Renal cortical epithelial cell (primary cell): ENCODE measurements at places on chromosomes 1 and 21. TPM values are rescaled to one million over a fixed set of nuclear protein-coding genes. Genes with fewer than 3 reads are reported as not detected.
A peak's percentile ranks its signal among the peaks of the same experiment; 100 is the strongest.

DISP1 gene
- 2.8 and 13.5 TPM in 2 replicates for total RNA-seq

HMGCS2 gene
- not detected in 2 replicates for total RNA-seq

CHODL gene
- total RNA-seq: 0.30 and 2.1 TPM in 2 replicates

MCOLN2 gene
- 0.89 and 1.9 TPM in 2 replicates for total RNA-seq

CCDC18 gene
- 9.7 and 10.2 TPM in 2 replicates for total RNA-seq

SELP gene
- total RNA-seq: not detected in 2 replicates

- no peak for DNase-seq
Measured at GRCh38 chr1:90989990-90990389, 31.8 kb downstream of the ZNF644 start.

- DNase-seq: peak; percentile 62
Measured at GRCh38 chr1:90964444-90965035, 57.3 kb downstream of the ZNF644 start.

DNA sequence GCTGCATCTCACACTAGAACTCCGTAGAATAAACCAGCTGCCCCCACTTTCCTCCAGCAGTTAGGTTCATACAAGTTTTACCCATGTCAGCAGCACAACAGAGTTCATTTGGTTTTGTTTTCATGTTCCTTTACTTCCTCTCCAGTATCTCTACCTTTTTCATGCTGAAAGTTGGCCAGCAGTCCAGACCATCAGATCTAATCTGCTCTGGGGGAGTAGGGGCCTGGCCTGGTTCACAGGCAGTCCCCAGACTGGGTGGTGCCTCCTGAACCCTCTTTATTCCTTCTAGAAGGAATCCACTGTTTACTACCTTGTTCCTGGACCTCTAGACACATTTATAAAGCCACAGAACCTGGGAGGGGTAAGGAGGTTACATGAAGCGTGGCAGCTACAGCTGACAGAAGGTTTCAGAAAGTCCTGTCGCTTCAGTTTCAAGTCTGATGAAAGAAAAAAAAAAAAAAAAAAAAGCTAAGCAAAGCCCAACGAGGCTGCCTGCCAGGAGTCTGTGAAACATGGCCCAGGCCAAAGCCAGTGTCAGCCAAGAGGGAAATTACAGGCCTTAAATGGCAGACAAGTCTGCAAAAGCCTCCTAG lies 184.6 kb upstream of the JUN start:
- DNase-seq: peak; percentile 92

GRCh38 chr1:245753807-245754206 lies 599.0 kb downstream of the KIF26B start:
- no peak for DNase-seq

- DNase-seq: no peak
Measured at GRCh38 chr1:184930645-184931044, 43.7 kb downstream of the NIBAN1 start.

DNA sequence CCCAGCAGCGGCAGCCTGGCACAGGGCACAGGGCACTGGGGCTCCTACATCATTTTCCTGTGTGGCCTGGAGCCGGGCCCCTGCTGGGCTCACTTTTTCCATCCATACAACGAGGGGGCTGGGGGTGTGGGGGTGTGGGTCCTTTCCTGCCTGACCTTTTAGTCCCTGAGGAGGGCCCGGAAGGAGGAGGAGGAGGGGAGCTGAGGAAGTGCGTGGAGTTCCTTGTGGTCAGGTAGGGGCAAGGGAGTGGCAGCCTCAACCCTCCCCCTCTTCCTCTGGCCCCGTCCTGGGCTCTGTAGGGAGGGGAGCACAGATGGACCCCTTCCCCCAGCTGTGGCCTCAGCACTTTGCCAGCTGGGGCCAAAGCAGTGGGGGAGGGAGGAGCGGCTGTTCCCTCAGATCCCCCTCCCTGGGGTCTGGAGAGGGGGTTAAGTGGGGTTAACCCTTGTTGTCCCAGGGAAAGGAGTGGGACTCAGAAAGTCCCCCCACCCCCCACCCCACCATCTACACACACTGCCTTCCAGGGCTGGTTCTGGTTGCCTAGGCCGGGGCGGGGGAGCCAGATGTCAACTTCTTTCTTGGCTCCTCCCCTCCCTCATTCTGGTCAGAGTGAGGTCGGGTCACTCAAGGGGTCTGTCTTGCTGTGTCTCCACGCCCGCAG lies 5.7 kb downstream of the NTRK1 start:
- no peak for DNase-seq

- peak; percentile 72 for DNase-seq
Measured at GRCh38 chr1:183804916-183805841, at the start of gene RGL1. RGL1 (plus strand) TSS chr1:183805120; CDS start chr1:183805298, 178 bp downstream.

GRCh38 chr1:45608175-45609156 lies 15.4 kb downstream of the CCDC17 start:
- peak; percentile 65 for DNase-seq

DNA sequence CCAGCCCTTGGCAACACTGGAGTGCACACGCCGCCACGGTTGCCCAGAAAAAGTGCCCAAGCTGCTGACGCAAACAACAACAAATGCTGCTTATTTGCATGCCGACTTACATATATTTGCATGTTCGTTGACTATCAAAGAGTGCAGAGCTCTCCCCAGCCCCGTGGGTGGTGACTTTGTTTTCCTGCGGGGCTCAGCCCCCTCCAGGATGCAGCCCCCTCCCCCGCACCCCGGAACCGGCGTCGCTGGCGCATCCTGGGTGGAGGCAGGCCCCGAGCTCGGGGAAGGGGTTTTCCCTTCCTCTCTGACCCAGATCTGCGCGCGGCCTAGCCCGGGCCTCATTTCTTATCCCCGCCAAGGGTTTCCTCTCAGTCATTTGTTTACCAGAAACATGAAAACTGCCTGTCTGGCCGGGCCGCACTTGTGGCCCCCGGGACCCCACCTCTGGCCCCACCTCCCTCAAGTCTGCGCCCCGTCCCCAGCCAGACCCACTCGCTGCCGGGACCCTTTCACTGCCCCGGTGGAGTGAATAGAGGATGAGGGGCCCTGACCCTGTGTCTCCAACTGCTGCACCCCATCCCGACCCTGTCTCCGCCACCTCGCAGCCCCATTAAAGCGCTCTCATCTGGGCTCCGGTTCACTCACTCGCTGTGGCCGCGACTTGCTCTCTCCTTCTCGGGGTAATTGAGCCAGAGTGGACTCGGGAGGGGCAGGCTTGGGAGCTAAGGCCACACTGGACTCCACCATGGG lies 5.5 kb downstream of the TNFRSF25 start:
- DNase-seq: no peak

DNA sequence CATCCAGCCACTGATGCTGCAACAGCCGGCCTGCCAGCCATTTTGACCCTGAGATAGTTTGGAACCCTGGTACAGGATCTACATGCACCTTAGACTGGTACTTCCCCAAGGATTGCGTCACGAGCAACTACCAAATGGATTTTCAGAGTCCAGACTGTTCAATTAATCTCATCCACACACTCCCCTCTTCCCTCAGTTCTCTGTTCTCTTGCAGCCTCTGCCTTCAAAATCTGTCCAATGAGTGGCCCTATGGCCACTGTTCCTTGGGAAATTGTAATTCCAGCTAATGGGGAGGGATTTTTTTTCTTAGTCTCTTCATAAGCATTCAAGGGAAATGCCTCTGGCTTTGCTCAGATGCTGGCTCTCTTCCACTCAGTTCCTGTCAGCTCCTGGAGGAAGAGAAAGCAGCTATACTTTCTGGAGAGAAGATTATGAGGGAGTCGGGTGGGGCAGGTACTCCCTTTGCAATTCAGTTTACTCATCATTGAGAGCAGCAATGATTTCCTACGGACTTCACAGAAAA lies 19.8 kb upstream of the UAP1 start:
- peak; percentile 84 for DNase-seq

DNA sequence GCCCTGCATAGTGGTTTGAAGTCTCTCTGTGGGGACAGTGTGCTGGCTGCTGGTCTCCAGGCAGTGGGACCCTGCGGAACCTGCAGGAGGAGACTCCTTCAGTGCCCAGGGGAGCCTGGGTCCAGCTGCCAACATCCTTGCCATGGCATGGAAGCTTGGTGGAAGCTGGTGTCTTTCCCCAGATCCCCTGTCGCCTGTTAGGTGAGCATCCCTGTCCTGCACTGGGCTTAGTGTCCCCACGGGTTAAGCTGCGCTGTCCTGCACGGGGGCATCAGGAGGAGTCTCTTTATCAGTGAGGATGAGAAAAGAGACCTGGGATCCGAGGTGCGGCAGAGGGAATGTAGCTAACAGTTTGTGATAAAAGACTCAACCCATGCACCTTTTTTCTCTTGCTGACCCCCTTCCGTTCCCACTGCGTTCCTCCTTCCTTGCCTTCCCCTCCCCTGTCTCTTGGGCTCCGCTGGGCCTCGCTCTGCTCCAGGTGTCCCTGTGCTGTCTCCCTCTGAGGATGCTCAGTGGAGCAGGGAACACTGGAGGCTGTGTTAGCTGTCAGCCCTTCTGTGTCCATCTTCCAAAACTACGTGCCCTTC lies 59.3 kb downstream of the SLC37A1 start:
- DNase-seq: no peak

DNA sequence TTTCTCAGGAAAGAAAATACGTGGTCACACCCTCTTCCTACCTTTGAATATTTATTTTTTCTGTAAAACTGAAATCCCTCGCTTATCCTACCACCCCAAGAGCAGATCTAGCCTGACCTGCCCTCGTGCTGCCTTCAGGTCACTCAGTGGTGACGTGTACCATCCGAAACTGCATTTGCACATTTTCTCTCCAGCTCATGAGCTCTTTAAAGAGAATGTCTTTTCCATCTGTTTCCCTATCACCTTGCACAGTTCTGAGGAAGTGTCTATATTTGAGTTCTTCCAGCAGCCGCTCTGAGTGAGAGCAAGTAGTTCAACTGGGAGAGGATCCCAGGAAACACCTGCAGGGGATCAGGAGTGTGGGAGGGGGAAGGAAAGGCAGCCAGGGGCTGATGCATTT lies 91.7 kb downstream of the OMA1 start:
- no peak for DNase-seq

GRCh38 chr21:38039841-38040240 lies 123.6 kb upstream of the KCNJ6 start:
- peak; percentile 11 for DNase-seq
